ENCODE measurements at places on chromosomes 4 and X.

DNA sequence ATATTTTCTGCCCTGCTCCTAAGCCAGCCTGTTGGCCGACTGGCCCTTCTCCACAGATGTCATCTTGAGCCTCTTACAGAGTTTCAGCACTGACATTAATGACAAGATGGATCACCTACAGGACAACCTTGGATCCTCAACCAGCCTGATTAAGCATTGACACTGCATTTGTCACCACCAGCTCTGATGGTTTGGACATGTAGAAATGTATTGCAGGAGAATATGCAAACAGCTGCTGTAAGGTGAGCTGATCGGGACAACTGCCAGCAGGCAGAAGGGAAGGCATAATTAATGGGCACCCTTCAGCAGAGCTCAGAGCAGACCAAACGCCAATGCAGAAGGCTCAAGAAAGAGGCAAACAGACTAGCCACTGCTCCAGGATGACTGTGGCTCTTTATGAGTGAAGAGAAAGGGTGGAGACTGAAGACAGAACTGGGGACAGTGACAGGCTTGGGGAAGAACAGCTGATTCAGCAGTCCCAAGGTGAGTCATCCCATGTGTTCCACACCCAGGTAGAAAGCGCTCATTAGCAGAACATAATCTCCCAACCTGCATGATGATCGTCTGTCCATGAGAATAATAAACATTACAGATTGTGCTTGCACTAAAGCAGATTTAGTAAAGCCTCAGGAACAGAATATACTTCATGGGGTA, 6.7 kb downstream of the CORIN start:
- DNase-seq = no peak

DNA sequence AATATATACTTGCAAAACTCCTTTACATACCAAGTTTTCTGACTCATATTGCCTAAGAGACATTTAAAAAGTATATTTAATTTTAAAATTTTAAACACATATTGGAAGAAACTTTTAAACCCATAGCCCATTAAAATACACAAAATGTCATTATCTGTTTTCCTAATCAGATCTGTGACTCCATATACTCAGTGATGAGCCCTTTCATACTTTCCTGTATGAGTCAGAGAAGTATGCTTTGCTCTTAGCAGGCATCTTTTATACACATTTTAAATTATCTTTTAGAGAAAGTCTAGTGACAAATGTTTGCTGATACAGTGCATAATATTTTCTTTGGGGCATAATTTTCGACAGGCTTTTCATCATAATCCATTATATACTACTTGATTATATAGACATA, 26.4 kb downstream of the SPIN3 start:
- DNase-seq = peak; percentile 1

DNA sequence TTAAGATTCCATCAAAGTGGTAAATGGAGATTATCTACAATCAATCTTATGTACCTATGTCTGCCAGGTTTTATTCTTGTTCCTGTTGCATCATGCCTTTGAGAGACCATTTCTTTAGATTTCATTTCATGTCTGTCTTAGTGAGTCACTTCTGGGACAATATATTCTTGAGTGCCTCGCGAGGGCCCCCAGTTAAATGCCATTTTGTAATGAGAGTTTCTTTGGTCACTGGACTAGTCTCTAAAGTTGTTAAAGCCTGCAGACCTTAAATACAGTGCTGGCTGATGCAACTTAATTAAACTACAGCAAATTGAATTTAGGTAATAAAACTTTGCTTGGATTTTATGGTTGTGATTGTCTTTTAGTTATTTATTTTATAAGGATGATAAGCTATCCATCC, 87.2 kb upstream of the PITX2 start:
- no peak for DNase-seq

GRCh38 chr4:165814256-165815020, 58.6 kb upstream of the TLL1 start:
- DNase-seq = no peak

DNA sequence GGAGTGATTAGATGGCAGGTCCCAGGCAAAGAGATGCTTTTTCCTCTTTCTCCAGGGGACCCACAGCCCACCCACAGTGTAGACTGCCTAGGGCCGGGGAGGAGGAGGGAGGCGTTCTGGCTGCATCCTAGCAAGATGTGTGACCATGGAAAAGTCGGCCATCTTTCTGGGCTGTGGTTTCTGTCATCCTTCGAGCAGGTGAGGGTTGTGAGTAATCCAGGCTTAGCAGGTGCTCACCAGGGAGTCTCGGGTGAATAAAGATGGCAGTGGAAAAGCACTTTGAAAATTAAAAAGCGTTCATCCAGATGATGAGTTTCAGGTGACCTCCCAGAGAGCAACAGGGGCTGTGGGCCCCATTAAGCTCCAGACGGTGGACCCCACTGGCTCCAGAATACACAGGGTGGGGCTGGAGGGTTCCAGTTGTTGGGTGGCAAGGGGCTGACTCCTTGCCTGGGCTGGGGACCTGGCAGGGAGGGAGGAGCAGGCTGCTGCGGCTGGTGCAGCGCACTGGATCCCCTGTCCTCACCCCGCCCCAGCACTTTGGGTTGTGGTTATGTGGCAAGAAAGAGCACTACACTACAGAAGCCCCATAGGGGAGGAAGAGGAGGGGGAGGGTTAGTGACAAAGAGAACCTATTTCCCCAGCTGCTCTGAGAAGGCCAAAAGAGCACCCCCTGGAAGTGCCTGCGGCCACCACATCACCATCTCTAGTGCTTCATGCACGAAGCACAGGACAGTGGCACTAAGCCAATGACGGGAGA, 23.7 kb downstream of the ELF4 start:
- no peak for DNase-seq

- DNase-seq = peak; percentile 49
These were observed 158.3 kb upstream of the SCML1 start for GRCh38 chrX:17579026-17579425.

DNA sequence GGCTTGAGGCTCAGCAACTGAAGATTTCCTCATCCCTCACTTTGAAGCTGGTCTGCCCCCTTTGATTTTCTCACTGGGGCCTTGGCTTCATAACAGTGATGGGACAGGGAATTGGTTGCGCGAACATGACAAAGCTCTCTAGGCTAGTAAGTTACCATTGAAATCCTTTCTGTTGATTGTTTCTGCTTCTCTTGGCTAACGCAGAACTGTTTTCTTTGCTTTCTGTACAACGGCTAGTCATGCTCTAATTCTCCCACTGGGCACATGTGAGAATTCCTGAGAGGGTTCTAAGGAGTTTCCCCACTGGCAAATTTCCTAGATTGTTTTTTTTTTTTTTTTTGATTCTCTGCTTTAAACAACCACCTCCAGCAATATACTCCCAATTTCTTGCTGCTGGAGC, 738.6 kb downstream of the PCDH7 start:
- peak; percentile 1 for DNase-seq

- DNase-seq = peak; percentile 62
These were observed 68.0 kb upstream of the ATXN3L start for GRCh38 chrX:13387666-13388494.

- no peak for DNase-seq
These were observed 988 bp upstream of the SRD5A3 start for GRCh38 chr4:55345054-55345453.

- peak; percentile 21 for DNase-seq
These were observed 48.5 kb downstream of the SLC9A7 start for GRCh38 chrX:46710425-46710824.

DNA sequence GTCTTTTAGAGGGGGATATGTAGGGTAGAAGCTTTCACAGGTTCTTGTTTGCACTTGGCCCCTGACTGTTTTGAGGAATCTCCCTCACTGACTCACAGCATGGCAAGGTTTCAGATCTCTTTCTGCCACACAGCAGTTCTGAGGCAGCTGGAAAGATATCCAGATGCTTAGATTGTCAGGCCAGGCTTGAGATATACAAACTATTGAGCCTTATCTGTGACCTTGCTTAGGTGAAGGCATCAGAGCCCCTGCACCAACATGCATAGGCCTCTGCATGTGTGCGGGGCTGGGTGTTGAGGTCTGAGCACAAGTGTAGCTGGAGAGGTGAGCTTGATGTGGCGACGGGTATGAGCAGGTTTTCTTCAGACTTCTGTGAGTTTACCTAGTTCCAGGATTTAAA, 80.9 kb upstream of the MSANTD1 start:
- DNase-seq = peak; percentile 39

- DNase-seq = no peak
These were observed 58.3 kb downstream of the RAI2 start for GRCh38 chrX:17802756-17803155.

GRCh38 chrX:118571836-118572235, 76.2 kb downstream of the DOCK11 start:
- DNase-seq = peak; percentile 40

GRCh38 chr4:39687014-39687413, 10.9 kb upstream of the UBE2K start:
- no peak for DNase-seq

DNA sequence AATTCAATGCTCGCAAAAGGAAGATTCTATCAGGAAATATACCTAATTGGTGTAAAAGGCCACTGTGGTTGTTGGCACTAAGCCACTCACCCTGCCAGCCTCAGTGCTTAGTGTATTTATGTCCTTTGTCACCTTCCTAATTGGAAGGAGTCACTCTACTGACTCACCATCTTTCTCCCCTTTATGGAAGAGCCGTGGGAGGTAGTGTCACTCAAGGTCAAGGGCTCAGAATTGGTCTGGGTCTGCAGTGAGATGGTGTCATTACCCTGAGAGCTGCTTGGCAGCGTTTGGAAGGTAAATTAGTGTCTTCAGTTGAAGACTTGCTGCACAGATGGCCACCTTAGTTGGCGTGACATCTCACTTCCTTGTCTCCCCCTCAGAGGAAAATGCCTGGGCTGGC, 41.7 kb upstream of the CDKN2AIP start:
- no peak for DNase-seq

DNA sequence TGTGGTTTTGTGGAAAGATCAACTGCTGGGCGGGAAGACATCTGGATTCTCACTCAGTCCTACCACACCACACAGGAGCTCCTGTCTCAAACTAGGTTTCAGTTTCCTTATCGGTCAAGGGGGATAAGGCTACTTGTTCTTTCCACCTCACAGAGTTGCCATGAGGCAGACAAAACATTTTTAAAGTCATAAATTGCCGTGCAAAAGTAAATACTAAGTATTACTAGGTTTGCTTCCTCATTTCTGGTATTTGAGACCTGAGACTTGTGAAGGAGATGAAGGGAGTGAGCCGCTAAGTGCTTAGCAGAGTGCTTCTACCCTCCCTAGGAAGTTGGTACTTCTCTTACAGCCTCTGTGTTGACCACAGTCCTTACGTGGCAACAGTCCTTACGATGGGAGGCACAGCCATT, 1.5 kb downstream of the LAP3 start:
- no peak for DNase-seq

DNA sequence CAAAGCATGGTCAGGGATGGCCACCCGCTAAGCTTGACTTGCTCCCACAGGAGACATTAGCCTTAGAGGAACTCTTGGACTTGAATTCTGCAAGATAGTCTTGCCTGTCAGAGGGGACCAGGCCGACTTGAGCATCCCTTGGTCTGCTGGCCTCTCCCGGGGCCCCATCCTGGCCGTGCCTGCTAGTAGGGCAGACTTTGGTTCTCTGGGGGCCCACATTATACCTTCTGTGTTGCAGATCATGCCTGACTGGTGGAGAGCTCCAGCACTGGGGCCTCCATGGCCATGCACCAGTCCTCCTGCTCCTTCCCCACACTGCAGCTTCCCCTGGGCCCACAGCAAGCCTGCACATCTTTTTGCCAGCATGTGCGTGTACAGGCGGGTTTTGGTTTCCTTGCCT, 46.5 kb downstream of the DACH2 start:
- DNase-seq = no peak

DNA sequence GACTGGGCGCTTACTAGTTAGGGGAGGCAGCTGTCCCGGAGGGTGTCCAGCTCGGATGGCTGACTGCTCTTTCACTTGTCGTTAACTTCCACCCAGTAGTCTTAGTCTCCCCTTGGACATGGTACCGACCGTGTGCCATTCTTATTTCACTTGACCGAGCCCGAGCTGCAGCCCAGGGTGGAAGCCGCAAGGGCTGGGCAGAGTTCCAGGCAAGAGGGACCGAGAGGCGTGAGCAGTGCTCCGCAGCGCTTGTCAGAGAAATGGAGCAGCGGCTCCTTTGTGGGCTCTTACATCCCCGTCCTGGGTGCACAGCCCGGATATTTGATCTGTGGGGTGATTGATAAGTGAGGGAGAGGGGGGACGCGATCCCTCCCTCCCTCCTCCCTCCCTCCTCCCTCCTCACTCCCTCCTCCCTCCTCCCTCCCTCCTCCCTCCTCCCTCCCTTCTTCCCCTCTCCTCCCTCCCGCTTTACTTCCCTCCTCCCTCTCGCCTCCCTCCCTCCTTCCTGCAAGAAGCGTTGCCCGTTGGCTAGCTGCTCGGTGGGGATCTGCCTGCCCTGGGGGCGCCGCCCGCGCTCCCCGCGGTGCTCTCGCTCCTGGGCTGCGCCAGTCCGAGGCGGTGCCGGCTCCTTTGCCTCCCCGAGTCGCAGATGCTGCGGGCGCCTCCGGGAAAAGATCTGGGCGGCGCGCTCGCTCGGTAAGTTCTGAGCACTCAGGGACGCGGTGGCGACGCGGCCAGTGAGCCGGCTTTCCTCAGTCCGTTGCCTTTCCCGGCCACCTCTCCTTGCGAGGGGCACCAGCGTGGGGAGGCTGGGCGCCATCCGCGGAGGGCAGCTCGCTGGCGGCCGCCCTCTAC, at the start of gene SLITRK2:
Gene SLITRK2 (plus strand): TSS at position 499 of the 855 bp plus-strand sequence. CDS start 4,597 bp downstream, outside the sequence.
- no peak for DNase-seq

DNA sequence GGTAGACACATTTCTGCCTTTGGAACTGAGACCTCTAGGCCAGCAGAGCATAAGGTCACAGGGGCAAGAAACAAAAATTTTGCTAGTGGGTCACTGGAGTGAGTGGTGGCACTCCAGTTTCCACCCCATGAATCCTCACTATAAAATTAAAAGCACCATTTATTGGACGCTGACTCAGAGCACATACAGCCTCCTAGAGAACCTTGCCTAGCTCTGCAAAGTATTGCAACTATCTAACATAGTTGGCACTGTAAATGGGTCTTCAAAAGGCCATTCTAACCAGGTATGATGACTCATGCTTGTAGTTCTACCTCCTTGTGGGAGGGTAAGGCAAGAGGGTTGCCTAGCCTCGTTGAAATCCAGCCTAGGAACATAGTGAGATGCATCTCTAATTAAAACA, 25.1 kb downstream of the RRAGB start:
- no peak for DNase-seq

Measured in AG10803 (cell line).